Ascending aorta (tissue), 2 donors: ENCODE measurements at places on chromosomes 6 and 20. TPM values are rescaled to one million over a fixed set of nuclear protein-coding genes. Genes with fewer than 3 reads are reported as not detected.

The ECT2L gene
- not detected for total RNA-seq

The LSM14B gene
- total RNA-seq, result 27.6 TPM

The ELOVL2 gene
- total RNA-seq, result 0.11 TPM

The IMPG1 gene
- not detected for total RNA-seq

The ZNF391 gene
- total RNA-seq, result 0.75 TPM

The DDO gene
- 0.32 TPM for total RNA-seq

The PRDM13 gene
- not detected for total RNA-seq

The C6orf132 gene
- 1.3 TPM for total RNA-seq

The MTHFD1L gene
- 10.4 TPM for total RNA-seq

The CYP39A1 gene
- total RNA-seq, result 1.4 TPM

The LHFPL5 gene
- not detected for total RNA-seq

The TGM3 gene
- total RNA-seq, result not detected

The C20orf204 gene
- total RNA-seq, result not detected

The LPA gene
- not detected for total RNA-seq
